Posterior vena cava (tissue), 2 donors: ENCODE measurements at places on chromosomes 3 and 15. TPM values are rescaled to one million over a fixed set of nuclear protein-coding genes. Genes with fewer than 3 reads are reported as not detected.

ARPP21 gene
- not detected for total RNA-seq

SAMMSON gene
- 0.28 TPM for total RNA-seq

GRCh38 chr3:11335056-11335608 lies 62.9 kb downstream of the ATG7 start:
- no peak for DNase-seq

DNA sequence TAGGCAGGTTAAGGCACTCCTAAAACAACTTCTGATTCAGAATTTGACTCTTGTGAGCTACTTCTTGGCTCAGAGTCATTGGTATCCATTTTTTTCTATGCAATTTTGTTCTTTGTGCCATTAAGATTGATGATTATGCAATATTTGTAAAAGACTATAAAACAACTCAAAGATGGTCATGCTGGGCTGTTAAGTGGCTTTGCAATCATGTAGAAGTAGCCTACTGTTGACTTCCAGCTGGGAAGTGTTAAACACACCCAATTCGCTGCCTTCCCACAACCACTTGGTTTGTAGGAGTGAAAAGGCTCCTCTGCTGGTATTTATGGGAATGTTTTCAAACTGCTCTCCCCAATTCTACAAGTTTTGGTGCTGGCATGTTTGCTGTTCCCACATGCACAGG lies 74.7 kb upstream of the COL6A6 start:
- DNase-seq = no peak

DNA sequence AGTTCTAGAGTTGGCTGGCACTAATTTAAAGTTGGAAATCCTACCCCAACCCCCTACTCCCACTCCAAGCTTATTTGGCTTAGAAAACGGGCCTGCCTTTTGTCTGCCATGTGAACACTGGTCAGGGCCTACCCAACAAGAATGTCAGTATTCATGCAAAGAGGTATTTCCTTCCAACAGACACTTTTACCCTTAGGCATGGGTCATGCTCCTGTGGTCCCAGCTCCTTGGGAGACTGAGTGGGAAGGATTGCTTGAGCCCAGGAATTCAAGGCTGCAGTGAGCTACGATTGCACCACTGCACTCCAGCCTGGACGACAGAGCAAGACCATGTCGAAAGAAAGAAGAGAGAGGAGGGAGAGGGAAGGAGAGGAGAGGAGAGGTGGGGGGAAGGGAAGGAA lies 137.5 kb upstream of the LRTM1 start:
- DNase-seq = no peak
